ENCODE measurements at places on chromosomes 13 and 19. TPM values are rescaled to one million over a fixed set of nuclear protein-coding genes. Genes with fewer than 3 reads are reported as not detected.

DNA sequence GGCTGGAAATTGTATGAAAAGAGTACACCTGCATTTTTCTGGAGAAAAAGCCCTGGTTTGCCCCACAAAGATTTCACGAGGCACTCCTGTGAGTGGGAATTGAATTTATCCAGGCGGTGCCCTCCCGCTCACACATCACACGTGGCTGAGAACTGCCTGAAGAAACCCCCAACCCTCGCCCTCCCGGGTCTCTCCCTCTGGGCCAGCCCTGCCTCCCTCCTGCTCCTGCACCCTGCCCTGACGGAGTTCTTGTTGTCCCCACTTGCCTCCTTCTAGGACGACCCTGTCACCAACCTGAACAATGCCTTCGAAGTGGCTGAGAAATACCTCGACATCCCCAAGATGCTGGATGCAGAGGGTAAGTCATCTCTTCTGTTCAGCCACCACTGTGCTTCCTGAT, 35.2 kb downstream of the CAPN12 start:
- no peak for DNase-seq

TEX26 gene
- total RNA-seq = not detected

GRCh38 chr19:30328096-30328495, 44.1 kb upstream of the ZNF536 start:
- DNase-seq = no peak

- peak; percentile 52 for DNase-seq
Observed at GRCh38 chr19:46787331-46788261, 798 bp downstream of the SLC1A5 start.
